ENCODE measurements at places on chromosomes 7 and 10.

- no peak overlapping the region for H3K4me3 ChIP-seq
- no peak for DNase-seq
- H3K27ac ChIP-seq, result peak overlapping the region; percentile 81
- H3K27me3 ChIP-seq, result no peaks in the 10 kb centered on the region
- H3K36me3 ChIP-seq, result no peaks in the 10 kb centered on the region
- peaks cover 42% of the 10 kb centered on the region for H3K4me1 ChIP-seq
Observed at GRCh38 chr10:87503886-87504285, 807 bp upstream of the MINPP1 start.

GRCh38 chr7:7668706-7669105 is 28.2 kb downstream of the UMAD1 start:
- no peaks in the 10 kb centered on the region for H3K36me3 ChIP-seq
- H3K4me1 ChIP-seq, result peaks cover 21% of the 10 kb centered on the region
- DNase-seq, result no peak
- H3K27me3 ChIP-seq, result no peaks in the 10 kb centered on the region

GRCh38 chr7:18013936-18014335 is 13.7 kb downstream of the PRPS1L1 start:
- no peaks in the 10 kb centered on the region for H3K4me1 ChIP-seq
- H3K4me3 ChIP-seq, result no peak overlapping the region
- DNase-seq, result no peak
- no peaks in the 10 kb centered on the region for H3K27me3 ChIP-seq
- H3K36me3 ChIP-seq, result no peaks in the 10 kb centered on the region

GRCh38 chr7:98998821-98999725 is 120.7 kb downstream of the TRRAP start:
- no peaks in the 10 kb centered on the region for H3K4me1 ChIP-seq
- peak; percentile 3 for DNase-seq
- H3K36me3 ChIP-seq, result no peaks in the 10 kb centered on the region
- no peaks in the 10 kb centered on the region for H3K27me3 ChIP-seq
- no peak overlapping the region for H3K27ac ChIP-seq

GRCh38 chr7:23712368-23713284 is 2.6 kb downstream of the STK31 start:
- H3K4me1 ChIP-seq, result peaks cover 17% of the 10 kb centered on the region
- H3K36me3 ChIP-seq, result no peaks in the 10 kb centered on the region
- H3K4me3 ChIP-seq, result no peak overlapping the region

DNA sequence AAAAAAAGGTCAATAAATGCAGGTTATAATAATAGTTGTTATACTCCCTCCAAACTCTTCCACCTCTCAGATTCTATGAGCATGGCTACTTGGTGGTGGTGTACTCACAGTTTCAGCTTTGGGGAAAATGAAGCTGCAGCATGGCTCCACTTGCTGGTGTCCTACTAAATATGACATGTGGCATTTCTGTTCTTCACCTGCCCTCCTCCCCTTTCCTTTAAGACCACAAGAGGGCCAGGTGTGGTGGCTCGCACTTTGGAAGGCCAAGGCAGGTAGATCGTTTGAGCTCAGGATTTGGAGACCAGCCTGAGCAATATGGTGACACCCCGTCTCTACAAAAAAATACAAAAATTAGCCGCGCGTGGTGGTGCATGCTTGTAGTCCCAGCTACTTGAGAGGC is 101.1 kb downstream of the SLC37A3 start:
- H3K36me3 ChIP-seq, result no peaks in the 10 kb centered on the region
- H3K4me3 ChIP-seq, result no peak overlapping the region
- no peaks in the 10 kb centered on the region for H3K4me1 ChIP-seq
- H3K27ac ChIP-seq, result no peak overlapping the region
- H3K27me3 ChIP-seq, result no peaks in the 10 kb centered on the region

DNA sequence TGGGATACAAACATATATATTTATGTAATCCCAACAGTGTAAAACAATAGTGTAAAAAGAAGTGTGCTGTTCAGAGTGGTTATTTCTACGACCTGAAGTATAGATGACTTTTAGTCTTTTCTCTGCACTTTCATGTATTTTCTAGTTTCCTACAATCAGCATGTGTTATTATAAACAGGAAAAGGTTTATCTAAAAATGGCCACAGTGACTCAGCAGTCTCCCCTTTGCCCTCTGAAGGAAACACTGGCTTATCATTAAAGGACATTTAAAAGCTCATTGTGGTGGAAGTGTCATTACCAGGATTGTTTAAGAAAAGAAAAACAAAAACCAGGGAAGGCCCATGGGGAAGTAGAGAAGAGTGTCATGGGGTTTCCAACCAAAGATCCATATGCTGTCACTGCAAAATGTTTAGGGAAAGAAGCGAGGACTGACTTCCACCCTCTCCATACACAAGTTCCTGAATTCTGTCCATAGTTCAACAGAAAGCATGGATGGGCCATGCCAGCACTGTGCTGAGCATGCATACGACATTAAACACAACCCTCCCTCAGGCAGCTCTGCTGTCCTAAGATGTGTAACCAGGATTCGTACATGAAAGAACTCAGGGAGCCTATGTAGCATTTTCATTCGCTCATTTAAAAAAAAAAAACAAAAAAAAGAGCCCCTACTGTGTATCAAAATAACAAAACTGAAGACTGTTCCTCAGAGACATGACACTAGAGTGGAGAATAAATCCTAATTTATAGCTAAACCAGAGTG is 10.2 kb downstream of the CYREN start:
- H3K4me1 ChIP-seq, result peaks cover 23% of the 10 kb centered on the region
- H3K4me3 ChIP-seq, result no peak overlapping the region
- no peak for DNase-seq
- no peaks in the 10 kb centered on the region for H3K36me3 ChIP-seq

DNA sequence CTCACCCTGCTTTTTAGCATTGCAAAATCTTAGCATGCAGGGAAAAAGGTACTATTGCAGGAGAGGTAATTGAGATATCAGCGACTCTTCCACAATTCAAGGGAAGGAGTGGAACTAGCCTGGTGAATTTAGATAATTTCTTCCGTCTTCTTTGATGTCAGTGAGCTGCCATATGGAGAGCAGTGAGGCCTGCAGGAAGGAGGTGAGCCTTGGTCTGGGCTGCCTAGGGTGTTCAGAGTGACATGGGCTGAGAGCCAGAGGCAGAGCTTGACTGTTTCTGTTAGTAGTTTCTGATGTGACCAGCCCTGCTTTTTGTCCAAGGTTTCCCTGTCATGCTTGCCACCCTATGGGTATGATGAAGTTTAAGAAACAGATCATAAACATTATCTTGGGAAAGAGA is 28.6 kb downstream of the KAT6B start:
- no peaks in the 10 kb centered on the region for H3K27me3 ChIP-seq
- DNase-seq, result peak; percentile 73
- peaks cover 48% of the 10 kb centered on the region for H3K4me1 ChIP-seq
- no peak overlapping the region for H3K4me3 ChIP-seq
- H3K36me3 ChIP-seq, result no peaks in the 10 kb centered on the region

DNA sequence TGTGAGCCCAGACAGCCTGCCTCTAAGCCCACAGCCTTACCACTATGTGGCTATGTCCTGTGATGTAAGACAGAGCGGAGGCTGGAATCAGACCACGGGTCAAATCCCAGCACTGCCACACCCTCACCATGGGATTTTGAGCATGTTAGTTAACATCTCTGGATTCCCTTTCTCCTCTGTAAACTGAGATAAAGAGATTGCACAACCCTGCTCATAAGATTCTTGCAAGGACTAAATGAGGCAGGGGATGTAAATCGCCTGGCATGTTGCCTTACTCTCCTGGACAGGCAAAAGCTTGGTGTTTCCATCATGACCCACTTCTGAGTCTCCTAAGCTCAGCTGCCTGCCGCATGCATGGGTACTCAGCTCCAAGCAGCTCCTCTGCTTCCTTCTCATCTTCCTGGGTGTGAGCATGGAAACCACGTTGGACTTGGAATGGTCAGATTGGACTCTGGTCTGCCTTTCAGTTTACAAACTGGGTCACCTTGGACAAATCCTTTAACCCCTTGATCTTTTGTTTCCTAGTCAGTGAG is 41.3 kb upstream of the MTURN start:
- no peak overlapping the region for H3K27ac ChIP-seq
- H3K4me1 ChIP-seq, result no peaks in the 10 kb centered on the region
- no peak for DNase-seq
- H3K27me3 ChIP-seq, result no peaks in the 10 kb centered on the region
- H3K36me3 ChIP-seq, result no peaks in the 10 kb centered on the region
- H3K4me3 ChIP-seq, result no peak overlapping the region

DNA sequence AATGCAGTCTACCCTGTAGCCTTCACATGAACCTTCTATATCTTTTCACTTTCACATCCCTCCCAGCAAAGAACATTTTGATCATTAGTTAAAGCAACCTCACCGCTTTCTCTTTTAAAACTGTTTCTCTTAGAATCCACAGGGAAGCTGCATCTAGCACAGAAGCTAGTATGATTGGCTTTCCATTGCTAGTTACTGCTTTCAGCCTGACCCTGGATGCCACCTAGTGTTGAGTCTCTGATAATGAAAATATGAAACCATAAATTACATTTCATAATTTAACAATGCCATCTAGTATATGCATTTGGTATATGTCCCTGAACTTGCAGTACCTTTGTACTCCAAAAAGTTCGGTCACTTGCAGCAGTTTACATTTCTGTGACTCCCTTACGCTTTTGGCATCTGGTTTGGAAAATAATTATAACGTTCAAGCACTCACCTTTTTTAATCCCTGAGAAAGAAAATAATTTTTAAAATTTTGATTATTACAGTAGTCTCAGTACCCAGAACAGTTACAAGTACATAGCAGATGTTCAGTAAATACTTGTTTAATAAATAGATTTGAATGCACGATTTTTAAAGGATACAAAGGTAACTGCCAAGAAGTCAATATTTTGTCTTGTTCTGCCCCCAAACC is 22.7 kb downstream of the CISD1 start:
- peaks cover 4% of the 10 kb centered on the region for H3K4me1 ChIP-seq
- H3K27ac ChIP-seq, result no peak overlapping the region

GRCh38 chr7:20229646-20230500 is 12.7 kb upstream of the MACC1 start:
- H3K27ac ChIP-seq, result no peak overlapping the region
- H3K27me3 ChIP-seq, result no peaks in the 10 kb centered on the region
- H3K4me3 ChIP-seq, result no peak overlapping the region
- H3K36me3 ChIP-seq, result no peaks in the 10 kb centered on the region
- H3K4me1 ChIP-seq, result no peaks in the 10 kb centered on the region

DNA sequence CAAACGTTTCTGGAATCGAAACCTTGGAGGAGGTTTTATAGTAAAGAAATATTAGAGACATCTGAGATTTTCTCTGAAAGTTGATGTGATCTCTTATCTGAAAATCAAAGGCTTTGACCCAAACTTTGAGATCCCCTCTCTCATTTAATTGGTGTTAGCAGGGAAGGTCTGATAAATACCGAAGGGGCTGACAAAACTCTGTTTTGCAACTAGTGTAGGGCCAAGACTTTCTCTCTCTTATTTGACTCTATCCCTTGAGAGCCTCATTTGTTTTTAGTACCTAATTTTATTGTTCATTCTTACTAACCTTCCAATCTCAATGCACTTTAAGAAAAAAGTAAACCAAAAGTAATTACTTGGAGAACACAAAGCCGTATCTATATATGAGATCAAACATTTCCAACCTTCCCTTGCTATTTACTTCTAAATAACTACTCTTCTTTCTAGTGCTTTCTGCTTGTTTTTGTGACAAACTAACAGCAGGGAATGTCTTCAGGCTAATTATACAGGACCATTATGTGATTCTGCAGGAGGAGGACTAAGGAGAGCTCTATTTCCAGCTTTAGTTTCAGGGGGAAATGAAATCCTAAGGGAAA is 33.4 kb upstream of the NPVF start:
- no peak overlapping the region for H3K4me3 ChIP-seq
- no peaks in the 10 kb centered on the region for H3K36me3 ChIP-seq
- no peaks in the 10 kb centered on the region for H3K27me3 ChIP-seq
- H3K27ac ChIP-seq, result no peak overlapping the region

- H3K4me3 ChIP-seq, result no peak overlapping the region
- no peak for DNase-seq
- no peaks in the 10 kb centered on the region for H3K27me3 ChIP-seq
- H3K27ac ChIP-seq, result no peak overlapping the region
Observed at GRCh38 chr10:3911713-3912442, 126.9 kb upstream of the KLF6 start.

GRCh38 chr10:34757933-34758332 is 57.2 kb downstream of the PARD3 start:
- no peaks in the 10 kb centered on the region for H3K36me3 ChIP-seq
- H3K4me3 ChIP-seq, result no peak overlapping the region
- no peak for DNase-seq
- H3K27ac ChIP-seq, result peak overlapping the region; percentile 21
- peaks cover 51% of the 10 kb centered on the region for H3K4me1 ChIP-seq
- no peaks in the 10 kb centered on the region for H3K27me3 ChIP-seq

DNA sequence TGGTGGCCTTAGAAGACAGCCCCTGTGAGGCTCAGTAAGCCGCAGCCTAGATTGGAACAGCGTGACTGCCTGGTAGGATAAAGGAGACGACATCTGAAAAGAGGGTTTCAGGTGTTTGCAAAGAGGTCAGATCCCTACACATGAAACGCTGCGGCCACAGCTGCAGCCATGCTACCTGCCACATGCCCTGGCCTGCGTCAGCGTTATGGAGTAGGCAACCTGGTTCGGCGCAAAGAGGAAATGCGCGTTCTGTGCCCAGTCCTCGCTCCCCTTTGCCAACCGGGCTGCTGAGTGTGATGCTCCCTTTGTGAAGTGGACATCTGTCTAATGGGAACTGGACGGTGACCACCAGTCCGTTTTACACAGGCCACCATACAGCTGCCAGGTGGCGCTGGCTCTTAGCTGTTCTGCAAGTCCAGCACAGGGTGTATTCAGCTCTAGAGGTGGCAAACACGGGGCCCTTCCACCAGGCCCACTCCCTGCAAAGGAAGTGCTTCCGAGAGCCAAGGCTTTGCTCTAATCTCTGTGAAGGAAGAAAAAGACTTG is 160.3 kb downstream of the CELF2 start:
- no peak for DNase-seq
- no peaks in the 10 kb centered on the region for H3K4me1 ChIP-seq
- no peaks in the 10 kb centered on the region for H3K27me3 ChIP-seq
- H3K36me3 ChIP-seq, result no peaks in the 10 kb centered on the region
- no peak overlapping the region for H3K27ac ChIP-seq

- H3K27me3 ChIP-seq, result no peaks in the 10 kb centered on the region
- peaks cover 12% of the 10 kb centered on the region for H3K4me1 ChIP-seq
- no peak overlapping the region for H3K4me3 ChIP-seq
- DNase-seq, result peak; percentile 54
- H3K27ac ChIP-seq, result peak overlapping the region; percentile 65
Observed at GRCh38 chr10:13383399-13383761, 35.3 kb upstream of the SEPHS1 start.

All from body of pancreas (tissue), 4 donors.